ENCODE measurements at places on chromosomes 2 and 18. TPM values are rescaled to one million over a fixed set of nuclear protein-coding genes. Genes with fewer than 3 reads are reported as not detected.

DNA sequence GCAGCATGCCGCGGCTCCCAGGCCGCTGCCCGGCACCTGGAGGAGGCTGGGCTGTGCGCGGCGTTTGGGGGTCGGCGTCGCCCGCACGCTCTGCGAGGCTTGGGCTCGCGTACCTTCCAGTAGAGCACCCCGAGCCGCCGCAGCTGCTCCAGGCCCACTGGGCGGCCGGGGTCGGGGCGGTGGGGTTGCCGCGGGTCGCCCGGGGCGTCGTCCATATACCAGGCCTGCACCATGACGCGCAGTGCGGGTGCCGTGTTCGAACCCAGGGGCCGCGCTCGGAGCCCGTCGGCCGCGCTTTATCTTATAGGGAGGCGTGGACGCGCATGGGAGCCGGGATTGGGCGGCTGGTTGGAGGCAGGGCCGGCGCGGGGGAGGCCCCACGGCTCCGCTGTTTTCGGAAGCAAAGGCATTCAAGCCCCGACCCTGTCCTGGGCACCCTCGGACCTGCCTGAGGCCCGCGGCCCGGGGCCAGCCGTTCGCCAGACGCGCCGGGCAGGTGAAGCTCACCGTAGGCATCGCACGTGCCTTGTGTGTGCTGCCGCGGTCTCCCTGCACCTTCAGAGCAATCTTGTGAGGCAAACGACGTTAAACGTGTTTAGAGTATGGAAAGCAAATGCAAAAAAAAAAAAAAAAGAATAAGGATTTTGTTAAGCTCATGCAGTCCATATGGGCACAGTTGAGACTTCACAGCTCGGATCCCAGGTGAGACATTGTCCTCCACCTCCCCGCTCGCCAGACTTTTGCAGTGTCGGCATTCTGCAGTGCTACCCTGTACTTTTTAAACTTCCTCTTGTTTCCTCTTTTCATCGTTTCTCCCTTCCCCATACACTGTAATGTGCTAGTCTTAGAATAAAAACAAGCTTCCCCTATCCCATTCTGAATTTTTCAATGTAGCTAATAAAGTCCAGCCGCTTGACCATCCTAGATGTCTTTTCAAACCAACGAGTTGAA is at the start of gene ADI1:
Gene ADI1, minus strand, starts transcription at position 277 of the 951 bp plus-strand sequence. Its CDS starts 44 bp downstream, at position 233.
- peak; percentile 93 for DNase-seq
- peaks cover 59% of the 10 kb centered on the region for H3K4me1 ChIP-seq
- H3K27ac ChIP-seq, result peak within 1 kb of the TSS; percentile 96
- no peaks in the 10 kb centered on the region for H3K36me3 ChIP-seq
- peak within 1 kb of the TSS; percentile 93 for H3K4me3 ChIP-seq

The HOXD4 gene
- polyA plus RNA-seq, result not detected

GRCh38 chr18:55251254-55251971 is 292.2 kb upstream of the CCDC68 start:
- no peak overlapping the region for H3K4me3 ChIP-seq
- H3K4me1 ChIP-seq, result peaks cover 41% of the 10 kb centered on the region
- H3K36me3 ChIP-seq, result no peaks in the 10 kb centered on the region
- H3K27me3 ChIP-seq, result no peaks in the 10 kb centered on the region
- no peak for DNase-seq

The TGOLN2 gene
- polyA plus RNA-seq, result 85.8 TPM

GRCh38 chr2:23146011-23146410 is 239.0 kb upstream of the KLHL29 start:
- no peaks in the 10 kb centered on the region for H3K36me3 ChIP-seq
- no peaks in the 10 kb centered on the region for H3K27me3 ChIP-seq
- DNase-seq, result no peak
- no peak overlapping the region for H3K27ac ChIP-seq

The IL36RN gene
- not detected for polyA plus RNA-seq

GRCh38 chr18:23331091-23331920 is 121.8 kb upstream of the RIOK3 start:
- no peak overlapping the region for H3K27ac ChIP-seq
- H3K27me3 ChIP-seq, result no peaks in the 10 kb centered on the region
- no peak overlapping the region for H3K4me3 ChIP-seq
- H3K36me3 ChIP-seq, result no peaks in the 10 kb centered on the region
- DNase-seq, result no peak
- H3K4me1 ChIP-seq, result no peaks in the 10 kb centered on the region

DNA sequence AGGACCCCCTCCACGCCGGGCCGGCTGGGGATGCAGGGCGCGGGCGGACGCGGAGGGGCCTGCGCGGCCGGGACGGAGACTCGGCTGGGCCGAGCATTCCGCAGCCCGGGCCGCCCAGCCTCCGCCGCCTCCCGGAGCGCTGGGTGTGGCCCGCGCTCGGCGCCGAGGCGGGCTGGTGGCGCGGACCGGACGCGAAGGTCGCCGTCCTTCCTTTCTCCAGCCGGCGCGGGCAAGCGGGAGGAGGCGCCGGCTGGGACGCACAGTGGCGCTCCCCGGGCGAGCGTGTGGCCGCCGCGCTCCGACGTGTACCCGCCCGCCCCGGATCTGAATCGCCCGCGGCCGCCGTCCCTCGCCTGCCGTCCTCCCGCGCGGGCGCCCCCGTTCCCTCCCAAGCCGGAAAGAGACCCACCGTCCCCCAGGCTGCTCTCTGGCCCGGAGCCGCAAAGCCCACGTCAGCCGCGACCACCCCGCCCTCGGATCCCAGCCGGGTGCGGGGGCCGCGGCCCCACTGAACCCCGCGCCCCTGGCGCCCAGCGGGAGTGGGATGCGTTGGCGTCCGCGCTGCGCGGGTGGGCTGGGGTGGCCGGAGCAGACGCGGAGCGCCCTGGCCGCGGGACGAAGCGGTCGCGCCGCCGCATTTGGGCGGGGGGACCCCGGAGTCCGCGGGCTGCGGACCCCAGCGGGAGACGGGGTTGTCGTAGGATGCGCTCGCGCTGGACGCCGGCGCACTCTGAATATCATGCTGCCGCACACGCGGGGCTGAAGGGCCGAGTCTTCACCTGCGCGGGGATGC is 634 bp downstream of the SPATS2L start:
- DNase-seq, result peak; percentile 70
- no peaks in the 10 kb centered on the region for H3K27me3 ChIP-seq
- peak overlapping the region; percentile 95 for H3K27ac ChIP-seq
- H3K4me3 ChIP-seq, result peak overlapping the region; percentile 98
- no peaks in the 10 kb centered on the region for H3K4me1 ChIP-seq

Measured in sigmoid colon (tissue), 7 donors.